ENCODE measurements at places on chromosomes 3 and 15.

DNA sequence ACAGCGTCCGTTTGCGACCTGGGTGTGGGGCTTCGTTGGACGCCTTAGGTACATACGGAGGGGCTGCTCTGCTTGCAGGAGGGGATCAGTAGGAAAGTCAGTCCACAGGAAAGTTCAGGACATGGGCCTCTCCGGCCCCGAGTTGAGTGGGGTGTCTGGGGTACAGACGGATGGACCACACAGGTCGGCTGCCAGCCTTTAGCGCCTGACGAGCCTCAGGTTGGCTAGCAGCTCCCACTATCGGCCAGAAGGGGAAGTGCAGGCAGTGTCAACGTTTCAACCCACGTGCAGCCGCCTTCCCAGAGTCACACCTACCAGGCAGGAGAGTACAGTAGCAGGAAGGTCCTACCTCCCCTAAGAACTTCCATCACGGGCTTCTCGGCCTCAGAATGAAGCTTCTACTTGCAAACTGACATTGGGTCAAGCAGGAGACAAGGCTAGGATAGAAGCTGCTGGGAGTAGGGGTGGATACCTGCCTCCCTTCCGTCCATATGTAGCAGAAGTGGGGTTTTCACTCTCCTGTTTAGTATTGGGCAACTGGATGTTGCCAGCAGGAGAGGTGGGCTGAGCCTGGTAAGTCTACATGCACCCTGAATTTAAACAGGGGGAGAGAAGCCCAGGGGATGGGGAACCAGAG, 1.8 kb upstream of the SCN5A start:
- peak; percentile 44 for DNase-seq

- no peak for DNase-seq
Observed at GRCh38 chr3:186985661-186986364, 55.5 kb downstream of the ST6GAL1 start.

- DNase-seq, result peak; percentile 53
Observed at GRCh38 chr3:133377396-133377795, 22.5 kb upstream of the BFSP2 start.

DNA sequence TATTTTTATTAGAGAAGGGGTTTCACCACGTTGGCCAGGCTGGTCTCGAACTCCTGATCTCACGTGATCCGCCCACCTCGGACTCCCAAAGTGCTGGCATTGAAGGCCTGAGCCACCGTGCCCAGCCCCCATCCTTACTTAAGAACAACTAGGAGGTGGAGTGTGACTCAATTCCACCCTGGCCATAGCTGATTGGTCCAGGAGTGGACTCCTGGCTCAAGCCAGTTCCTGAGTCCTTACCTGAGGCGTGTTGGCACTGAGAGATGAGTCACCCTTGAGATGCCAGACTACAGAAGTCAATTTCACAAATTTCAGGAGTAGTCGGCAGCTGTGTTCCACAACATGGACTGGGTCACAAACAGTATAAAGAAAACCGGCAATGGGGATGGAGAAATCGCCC, 124.2 kb downstream of the SHQ1 start:
- DNase-seq, result no peak

DNA sequence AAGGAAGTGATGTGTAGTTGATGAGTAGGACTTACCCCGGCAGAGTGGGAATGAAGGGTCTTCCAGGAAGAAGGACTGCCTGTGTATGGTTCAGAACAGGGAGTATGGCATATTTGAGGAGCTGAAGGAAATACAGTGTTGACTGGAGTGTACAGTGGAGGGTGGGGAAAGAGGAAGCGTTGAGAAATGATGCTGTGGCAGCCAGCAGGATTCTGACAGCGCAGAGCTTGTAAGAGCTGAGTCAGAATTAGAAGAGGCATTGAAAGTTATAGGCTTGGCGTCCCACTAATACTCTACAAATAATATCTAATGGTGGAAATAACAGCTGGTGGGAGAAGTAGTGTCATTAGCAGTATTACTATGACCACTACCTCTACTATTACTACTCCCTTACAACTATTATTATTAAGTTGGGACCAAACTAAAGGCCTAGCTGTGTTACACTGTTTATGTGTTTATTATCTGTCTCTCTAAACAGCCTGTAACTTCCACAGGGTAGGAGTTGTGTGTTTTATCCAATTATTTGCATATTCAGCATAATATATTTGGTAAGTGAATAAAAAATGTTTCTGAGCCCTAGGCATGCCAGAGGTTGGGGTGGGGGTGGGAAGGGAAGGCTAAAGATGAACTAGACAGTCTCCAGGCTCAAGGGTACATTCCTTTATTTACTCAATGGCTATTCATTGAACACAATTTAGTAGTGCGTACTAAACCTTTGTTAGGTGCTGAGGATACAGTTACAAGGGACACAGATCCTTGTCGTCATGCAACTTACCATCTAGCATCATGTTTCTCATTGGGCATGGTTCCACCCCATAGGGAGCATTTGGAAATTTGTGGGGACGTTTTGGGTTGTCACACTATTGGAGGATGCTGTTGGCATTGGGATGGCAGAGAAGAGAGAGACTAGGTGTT, 428.8 kb upstream of the ONECUT1 start:
- DNase-seq, result no peak

DNA sequence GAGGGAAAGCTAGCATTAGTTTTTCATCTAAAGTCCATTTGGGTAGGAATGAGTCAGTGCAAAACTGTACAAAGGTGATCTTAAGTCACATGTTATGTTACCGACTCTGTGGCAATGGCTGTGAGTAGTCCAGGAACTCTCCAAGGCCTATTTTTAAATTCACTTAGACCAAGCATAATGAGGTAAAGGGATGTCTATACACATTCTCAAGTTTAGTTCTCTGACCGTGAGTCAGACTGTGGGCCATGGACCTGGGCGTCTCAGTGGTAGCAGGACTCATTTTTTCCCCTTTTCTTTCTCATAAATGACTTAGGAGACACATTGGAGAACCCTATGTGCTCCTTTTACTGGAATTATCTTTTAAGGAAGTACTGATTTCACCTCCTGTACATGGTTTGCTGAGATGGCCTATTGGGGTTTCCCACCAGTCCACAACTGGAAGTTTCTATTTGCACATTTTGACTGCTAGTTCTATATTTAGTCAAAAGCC, 488.7 kb upstream of the TPRG1 start:
- DNase-seq, result peak; percentile 66

- no peak for DNase-seq
Observed at GRCh38 chr3:47428662-47429061, 47.1 kb downstream of the SCAP start.

DNA sequence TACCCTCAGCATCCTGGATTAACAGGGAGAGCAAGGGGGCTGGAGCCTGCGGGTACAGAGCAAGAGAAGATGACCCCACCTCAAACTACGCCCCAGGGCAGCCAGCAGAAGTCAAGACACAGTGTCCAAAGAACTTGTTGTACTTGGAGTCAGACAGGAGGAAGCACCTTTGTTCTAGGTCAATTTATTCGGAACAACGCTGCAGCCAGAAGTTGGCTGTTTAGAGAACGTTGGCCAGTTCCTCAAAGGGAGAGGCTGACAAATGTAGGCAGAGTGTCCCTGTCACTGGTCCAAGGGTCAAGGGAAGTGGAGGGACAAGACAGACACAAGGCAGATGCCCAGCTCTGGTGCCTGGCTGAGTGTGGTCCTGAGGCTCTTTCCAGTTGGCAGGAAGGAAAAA, 32.1 kb upstream of the PIAS1 start:
- no peak for DNase-seq

- DNase-seq, result no peak
Observed at GRCh38 chr3:98594628-98595324, 1.4 kb upstream of the CPOX start.

DNA sequence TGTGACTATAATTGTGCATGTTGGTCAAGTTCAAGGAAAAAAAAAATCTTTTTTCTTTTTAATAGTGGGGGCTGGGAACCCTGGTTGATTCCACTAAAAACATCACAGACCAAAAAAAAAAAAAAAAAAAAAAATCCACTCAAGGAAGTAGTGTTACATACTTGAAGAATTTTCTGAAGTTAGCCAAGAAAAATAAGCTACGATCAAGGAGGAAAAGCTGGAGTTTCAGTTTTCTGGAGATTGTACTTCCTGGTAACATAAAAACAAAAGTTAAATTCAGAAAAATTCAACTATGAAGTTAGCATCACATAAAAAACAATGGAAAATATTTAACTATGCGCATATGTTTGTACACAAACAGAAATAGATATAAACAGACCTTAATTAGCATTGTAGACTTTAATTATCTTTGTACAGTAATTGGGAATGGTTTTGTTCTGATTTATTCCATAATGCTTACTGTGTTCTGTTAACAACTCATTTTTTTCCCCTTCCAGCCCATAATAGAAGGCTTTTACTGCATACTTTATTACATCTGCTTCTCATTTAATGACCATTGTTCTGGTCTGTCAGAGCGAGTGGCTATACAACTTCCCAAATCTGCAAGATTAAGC, 194.3 kb downstream of the RORA start:
- DNase-seq, result peak; percentile 80

DNA sequence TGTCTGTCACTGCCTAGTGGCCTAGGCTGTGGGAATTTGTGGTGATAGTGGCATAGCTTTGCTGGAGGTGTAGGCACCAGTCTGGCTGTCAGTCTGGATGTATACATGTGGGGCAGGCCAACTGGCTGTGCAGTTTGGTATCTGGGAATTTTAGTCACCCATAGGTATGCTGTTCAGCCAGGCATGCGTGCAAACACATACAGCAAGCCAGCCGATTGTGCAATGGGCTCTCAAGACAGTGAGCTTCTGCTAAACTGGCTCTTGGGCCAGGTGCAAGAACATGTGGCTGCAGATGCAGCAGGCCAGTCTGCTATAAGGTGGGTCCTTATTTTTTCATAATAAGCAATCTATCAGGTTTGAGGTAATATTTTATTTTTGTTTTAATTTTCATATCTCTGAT, 87.1 kb upstream of the PLSCR5 start:
- no peak for DNase-seq

DNA sequence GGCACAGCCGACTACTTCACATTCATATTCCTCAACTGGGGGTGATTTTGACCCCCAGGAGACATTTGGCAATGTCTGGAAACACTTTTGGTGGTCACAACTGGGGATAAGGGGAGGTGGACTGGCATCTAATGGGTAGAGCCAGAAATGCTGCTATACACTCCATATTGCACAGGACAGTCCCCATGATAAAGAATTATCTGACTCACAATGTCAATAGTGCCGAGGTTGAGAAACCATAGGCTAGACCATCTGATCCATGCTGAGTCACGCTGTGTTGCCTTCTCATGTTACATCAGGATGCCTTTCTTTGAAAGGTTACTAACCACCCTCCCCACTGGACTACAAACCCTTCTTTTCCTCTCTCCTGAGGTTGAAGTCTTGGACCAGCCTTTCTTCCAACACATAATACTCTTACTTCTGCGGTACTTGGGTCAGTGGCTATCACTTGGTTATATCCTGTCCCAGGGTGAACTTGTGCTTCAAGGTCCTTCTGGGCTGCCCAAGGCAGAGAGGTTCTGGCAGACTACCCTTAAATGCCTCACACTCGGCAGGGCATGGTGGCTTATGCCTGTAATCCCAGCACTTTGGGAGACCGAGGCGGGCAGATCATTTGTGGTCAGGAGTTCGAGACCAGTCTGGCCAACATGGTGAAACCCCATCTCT, 68.8 kb downstream of the CTNNB1 start:
- DNase-seq, result peak; percentile 94

- no peak for DNase-seq
Observed at GRCh38 chr3:128360705-128361271, 105.9 kb downstream of the DNAJB8 start.

DNA sequence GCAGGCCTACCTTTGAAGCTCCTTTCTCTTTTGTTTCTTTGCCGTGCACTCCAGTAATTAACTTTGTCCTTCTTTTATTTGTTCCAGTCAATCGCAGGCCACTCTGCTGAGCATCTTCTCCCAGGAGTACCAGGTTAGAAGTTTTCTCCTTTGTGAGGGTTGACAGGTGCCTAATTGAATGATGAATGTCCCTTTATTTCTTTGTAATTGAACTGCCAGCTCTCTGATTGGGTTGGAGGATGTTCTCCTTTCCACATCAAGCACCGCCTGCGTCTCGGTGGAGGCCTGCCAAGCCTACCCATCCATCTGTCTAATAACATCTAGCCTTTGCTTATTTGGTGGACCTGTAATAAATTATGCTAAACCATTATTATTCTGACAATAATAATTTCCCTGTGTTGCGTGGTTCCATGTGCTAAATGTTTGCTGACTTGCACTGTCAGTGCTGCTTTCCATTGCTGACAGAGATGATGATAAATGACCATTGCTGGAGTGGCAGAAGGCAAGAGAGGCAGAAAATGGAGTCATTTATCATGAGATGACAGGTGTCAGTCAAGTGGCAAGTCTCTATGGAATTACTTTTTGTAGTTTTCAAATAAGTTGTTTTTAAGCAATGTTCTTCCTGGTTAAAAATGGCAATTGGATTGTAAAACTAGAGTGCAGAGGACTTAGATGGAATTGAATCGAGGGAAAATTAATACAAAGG, 64.9 kb downstream of the CDIN1 start:
- peak; percentile 36 for DNase-seq

- DNase-seq, result no peak
Observed at GRCh38 chr15:73981761-73982221, 10.3 kb downstream of the STOML1 start.
